ENCODE measurements at places on chromosomes 7 and 10.

GRCh38 chr10:51747216-51747615 lies 47.8 kb upstream of the CSTF2T start:
- DNase-seq, result no peak

GRCh38 chr7:132771301-132771730 lies 195.0 kb upstream of the PLXNA4 start:
- no peak for DNase-seq

DNA sequence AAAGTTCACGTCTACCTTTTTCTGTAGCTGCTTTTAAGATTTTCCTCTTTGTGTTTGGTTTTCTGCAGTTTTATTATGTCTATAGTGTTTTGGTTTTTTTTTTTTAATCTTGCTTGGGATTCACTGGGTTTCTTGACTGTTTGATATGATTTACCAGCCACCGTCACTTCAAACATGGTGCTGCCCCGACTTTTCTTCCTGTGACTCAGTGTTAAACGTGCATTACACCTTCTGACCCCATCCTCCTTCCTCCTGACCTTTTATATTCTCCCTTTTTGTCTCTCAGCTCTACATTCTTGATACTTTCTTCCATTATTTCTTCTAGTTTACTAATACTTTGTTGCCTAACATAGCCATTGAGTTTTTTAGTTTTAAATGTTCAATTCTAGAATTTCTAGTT lies 61.5 kb downstream of the GNA12 start:
- DNase-seq, result no peak

DNA sequence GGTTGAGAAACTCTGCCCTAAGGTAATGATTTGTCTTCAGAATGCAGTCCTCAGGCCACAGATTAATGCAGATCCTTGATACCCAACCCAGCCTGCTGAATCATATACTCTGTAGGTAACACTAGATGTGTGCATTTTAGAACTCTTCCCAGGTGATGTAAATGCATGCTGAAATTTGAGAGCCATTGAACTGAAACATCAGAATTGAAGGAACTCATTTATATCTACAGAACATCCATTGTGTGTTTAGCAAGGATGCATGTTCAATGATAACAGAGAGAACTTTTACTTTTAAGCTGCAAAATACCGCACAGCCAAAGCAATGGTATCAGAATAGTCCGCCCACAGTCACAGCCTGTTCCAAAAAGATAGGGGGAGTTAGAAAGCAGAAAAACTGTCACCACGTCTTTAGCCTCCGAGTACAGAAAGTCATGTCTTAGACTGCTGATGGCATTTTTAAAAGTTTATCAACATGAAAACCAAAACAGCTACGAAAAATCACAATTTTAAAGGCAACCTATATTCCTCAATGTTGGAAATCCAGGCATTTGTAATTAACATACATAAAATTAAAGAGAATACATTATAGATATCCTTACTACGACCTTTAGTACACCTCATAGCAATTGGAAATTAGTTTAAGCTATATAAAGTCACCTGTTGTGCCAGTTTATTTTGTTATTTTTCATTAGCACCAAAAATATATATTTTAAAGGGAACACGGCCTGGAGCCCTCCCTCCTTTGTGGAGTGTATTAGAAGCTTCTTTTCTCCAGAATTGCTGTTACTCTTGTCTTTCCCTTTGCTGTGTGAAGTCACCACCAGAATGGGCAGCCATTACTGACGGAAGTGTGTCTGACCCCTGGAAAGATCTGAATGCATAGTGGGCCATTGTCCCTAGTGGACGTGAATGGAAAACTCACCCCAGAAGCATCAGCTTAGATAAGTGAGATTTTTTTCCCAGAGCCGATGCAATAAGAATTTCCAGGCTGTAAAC lies 65.8 kb upstream of the PRKAR2B start:
- DNase-seq, result no peak

- no peak for DNase-seq
These were observed 41.8 kb upstream of the C10orf71 start for GRCh38 chr10:49257154-49257553.

DNA sequence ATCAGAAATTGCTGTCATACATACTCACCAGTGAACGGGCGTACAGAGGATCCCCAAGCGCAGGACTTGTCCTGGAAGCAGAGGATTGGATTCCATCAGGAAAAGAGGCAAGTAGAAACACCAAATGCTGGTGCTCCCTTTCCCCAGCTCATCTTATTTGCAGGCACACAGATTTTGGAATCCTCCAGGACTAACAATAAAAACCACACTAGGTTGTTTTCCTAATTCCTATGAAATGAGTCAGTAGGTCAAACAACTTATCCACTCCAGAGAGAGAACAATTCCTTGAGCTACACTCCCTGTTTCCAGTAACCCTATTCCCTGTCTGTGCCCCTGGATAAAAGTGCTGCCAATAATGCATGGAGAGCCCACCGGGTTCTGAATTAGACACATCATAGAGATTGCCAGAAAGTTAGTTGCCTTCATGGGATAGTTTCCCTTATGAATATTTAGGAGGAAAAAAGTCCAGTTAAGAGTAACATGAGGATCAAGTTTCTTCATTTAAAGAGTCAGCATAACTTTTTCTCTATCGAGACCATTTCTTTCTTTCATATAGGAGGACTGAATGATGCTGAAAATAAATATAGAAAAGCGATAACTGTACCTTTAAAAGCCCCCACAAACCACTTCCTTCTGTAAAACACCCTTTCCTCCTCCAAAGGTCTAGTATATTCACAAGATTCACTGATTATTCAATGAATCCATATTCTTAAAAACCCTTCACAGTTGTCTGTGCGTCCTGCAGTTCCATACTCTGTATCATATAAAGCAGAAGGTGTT lies 178.3 kb upstream of the KLF14 start:
- peak; percentile 73 for DNase-seq

DNA sequence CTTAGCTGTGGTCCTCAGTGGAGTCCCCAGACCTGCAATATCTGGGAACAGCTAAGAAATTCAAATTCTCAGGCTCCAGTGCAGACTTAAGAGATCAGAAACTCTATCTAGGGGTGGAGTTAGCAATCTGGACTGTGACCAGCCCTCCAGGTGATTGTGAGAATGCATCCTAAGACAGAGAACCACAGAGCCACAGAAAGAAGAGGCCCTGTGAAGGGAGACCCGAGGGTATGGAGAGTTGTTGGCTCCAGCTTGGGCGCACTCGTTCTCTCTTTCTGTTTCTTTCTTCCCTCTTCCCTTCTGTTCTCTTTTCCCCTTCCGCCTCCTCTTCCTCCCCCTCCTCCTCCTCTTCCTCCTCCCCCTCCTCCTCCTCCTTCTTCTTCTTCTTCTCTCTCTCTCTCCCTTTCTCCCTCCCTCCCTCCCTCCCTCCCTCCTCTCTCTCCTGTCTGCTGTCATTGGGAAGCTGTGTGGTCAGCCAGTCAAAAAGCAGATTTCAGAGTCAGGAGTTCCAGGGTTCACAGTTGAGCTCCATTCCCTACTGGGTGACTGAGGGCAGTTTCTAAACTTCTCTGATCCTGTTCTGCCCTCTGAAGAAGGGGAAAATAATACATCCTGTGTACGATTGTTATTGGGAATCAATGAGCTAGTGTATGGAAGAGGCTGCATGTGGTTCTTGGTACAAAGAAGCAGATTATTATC lies 62.1 kb upstream of the STEAP1B start:
- peak; percentile 74 for DNase-seq

- no peak for DNase-seq
These were observed 71.6 kb downstream of the PTPRE start for GRCh38 chr10:127978481-127978880.

Data from SW 1271 (cell line).